ENCODE measurements at places on chromosomes 2 and 18.

GRCh38 chr2:128474962-128475361, 156.3 kb upstream of the HS6ST1 start:
- no peak for DNase-seq

DNA sequence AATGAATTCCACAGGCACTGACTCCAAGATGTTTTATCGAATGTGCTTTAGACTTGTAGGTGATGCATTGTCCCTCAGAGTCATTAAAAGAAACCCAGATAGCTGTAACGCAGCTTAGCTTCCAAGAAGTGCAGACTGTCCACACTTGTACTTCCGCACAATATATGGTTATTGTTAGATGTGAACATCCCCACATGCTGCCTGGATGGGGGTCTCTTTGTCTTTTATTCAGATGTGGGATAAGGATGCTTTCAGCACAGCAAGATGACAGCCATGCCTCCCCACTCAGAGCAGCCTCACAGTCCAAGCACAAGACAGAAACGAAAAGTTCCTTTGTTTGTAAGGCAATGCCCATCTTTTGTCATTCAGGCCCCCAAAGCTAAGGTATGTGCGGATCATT, 416.6 kb downstream of the HRH4 start:
- no peak for DNase-seq

DNA sequence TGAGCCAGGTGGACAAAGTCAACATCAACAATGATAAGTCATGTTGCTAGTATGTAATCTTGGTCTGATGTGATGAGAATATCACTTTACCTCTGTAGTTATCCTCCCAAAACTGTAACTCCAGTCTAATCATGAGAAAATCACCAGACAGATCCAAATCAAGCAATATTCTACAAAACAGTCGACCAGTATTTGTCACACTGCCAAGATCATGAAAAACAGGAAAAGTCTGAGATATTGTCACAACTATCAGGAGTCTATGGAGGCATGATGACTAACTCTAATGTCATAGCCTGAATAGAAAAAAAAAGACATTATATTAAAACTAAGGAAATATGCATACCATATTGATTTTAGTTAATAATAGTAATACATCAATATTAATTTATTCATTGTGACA, 1883.3 kb upstream of the CELF4 start:
- no peak for DNase-seq

DNA sequence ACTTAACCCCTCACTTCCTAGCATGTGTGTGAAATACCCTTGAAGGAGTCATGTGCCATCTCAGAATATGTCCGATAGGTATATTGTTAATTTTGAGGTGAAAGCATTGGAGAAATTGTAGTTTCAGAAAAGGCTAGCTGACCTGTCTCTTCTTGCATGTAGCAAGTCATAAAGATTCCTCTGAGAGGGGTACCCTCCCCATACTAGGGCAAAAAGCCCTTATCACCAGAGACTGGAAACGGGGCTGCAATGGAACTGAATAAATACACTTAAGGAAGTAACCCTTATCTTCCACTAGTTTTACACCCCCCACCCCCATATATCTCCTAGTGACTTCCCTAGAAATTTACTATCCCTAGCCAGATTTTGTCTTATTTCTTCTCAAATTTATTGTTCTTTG, 1.8 kb upstream of the SF3B6 start:
- DNase-seq = no peak

GRCh38 chr2:144339048-144339447, 180.9 kb downstream of the ZEB2 start:
- DNase-seq = no peak

DNA sequence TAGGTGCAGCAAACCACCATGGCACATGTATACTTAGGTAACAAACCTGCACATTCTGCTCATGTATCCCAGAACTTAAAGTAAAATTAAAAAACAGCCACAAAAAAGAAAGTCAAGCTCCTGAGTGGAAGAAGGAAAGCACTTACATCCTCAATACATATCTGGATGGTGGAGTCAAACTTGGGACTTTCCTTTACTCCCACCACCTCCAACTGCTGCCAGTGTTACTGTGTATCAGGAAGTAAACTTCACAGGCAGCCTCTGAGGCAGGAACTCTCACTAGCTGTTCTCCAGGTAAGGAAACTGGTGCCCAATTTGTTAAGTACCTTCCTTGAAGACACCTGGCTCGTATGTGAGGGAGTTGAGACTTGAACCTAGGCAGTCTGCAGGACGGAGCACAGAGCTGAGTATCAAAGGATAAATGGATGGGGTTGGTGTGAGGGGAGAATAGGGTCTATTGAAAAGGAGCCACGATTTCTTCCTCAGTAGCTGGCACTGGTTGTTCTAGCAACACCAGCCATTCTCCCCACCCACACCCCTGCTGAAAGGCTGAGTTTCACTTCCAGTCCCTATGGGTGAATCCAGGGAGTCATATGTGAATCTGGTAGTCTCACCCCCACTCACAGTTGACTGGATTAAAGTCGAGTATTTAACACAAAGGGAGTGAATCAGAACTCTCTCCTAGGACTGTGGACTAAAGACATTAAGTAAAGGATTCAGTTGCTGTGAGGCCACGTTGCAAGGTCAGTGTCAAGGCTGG, 50.0 kb upstream of the GPR39 start:
- no peak for DNase-seq

GRCh38 chr2:42843611-42844010, 51.2 kb upstream of the HAAO start:
- no peak for DNase-seq

DNA sequence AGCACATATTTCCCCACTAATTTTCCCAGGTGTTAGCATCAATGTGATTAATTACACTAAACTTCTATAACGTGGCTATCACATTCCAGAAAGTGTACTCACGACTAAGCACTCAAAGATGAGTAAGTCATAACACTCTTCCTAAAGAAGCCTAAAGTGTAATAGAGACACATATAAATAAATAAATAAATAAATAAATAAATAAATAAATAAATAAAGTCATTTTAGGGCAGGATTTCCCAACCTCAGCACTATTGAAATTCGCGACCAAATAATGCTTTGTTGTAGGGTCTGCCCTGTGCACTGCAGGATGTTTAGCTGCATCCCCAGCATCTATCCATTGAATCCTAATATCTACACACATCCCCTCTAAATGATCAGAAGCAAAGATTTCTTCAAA, 390.9 kb downstream of the CDH7 start:
- DNase-seq = no peak

DNA sequence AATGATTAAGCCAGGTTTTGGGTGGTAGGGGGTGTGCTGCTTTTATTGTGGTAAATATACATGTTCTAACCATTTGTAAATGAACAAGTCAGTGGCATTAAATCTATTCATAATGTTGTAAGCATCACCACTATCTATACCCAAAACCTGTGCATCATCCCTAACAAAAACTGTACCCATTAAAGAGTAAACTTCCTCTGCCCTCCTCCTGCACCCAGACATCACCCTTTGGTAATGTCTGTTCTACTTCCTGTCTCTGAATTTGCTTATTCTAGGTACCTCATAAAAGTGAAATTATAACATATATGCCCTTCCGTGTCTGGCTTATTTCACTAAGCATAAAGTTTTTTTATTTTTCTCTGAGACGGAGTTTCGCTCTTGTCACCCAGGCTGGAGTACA, 14.1 kb downstream of the RIF1 start:
- peak; percentile 66 for DNase-seq

- DNase-seq = no peak
Observed at GRCh38 chr18:2641638-2642037, 13.9 kb upstream of the SMCHD1 start.

Measured in CD4-positive, CD25-positive, alpha-beta regulatory T cell (primary cell).